ENCODE measurements at places on chromosomes 6 and 20.

GRCh38 chr6:6751266-6751596 is 162.7 kb downstream of the LY86 start:
- no peak for DNase-seq

DNA sequence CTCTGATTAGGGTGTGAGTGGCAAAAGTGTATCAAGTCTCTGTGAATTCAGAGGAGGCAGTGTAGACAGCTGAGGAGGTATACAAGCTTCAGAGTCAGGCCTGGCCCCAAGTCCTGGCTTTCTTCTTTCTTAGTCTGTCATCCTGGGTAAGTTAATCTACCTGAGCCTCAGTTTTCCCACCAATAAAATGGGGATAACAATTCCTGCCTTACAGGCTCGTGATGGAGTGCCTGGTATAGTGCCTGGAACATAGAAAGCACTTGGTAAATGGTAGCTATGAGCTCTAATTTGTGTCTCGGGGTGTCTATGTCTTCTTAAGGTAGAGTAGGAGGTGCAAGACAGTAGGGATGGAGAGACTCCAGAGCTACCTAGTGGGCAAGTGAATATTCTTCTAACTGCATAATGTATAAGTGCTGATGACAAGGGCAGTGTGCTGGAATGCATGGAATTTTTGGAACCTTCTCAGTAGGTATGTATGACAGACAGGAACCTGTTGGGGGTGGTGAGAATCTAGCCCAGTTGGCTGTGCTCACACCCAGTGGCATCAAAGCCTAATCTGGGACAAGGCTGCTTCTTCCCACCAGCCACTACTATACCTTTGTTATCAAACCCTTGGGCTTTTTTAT is 4.0 kb upstream of the SCUBE3 start:
- DNase-seq, result no peak

GRCh38 chr20:44217342-44218092 is 6.9 kb upstream of the OSER1 start:
- DNase-seq, result peak; percentile 81

GRCh38 chr6:144617191-144617590 is 332.1 kb downstream of the UTRN start:
- no peak for DNase-seq

DNA sequence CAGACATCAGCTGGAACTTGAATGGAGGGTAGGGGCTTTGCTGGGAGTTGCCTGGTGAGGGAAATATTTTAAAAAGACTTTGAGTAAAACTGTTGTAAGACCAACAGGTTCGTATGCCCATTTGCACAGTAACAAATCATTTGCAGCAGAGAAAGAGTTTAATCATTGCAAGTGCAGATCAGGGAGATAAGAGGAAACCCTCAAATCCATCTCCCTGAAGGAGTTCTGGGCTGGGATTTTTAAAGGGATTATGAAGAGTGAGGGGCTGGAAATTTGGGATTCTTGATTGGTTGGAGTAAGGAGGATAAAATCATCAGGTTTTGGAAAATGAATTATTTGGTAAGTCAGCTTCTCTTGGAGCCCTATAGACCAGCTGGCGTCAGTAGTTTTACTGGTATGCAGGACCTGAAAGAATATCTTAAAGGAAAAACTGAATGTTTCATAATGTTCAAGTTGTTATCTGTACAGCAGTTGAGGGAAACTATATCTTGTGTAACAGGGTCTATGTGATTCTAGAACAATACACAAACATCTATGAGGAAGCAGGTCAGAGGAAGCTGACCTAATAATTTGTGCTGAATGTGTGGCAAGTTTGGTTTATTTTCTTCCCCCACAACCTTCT is 295.5 kb downstream of the PLCB1 start:
- no peak for DNase-seq

DNA sequence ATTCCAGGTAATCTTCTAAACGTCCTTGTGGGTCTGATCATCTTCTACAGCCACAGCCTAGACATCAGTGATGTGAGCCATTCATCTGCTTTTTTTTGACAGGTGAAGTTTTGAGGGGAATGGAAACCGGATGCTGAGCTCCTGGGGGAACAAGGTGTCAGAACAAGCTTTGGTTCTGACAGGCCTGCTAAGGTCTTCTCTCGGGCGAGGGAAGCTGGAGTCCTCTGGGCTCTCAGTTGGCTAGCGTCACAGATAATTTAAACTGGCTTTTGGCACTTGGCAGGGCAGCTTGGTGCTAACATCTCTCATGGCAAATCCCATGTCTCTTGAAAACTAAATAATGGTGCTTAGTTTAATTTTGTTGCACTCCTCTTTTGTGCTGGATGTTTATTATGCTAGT is 8.4 kb upstream of the AIG1 start:
- no peak for DNase-seq

DNA sequence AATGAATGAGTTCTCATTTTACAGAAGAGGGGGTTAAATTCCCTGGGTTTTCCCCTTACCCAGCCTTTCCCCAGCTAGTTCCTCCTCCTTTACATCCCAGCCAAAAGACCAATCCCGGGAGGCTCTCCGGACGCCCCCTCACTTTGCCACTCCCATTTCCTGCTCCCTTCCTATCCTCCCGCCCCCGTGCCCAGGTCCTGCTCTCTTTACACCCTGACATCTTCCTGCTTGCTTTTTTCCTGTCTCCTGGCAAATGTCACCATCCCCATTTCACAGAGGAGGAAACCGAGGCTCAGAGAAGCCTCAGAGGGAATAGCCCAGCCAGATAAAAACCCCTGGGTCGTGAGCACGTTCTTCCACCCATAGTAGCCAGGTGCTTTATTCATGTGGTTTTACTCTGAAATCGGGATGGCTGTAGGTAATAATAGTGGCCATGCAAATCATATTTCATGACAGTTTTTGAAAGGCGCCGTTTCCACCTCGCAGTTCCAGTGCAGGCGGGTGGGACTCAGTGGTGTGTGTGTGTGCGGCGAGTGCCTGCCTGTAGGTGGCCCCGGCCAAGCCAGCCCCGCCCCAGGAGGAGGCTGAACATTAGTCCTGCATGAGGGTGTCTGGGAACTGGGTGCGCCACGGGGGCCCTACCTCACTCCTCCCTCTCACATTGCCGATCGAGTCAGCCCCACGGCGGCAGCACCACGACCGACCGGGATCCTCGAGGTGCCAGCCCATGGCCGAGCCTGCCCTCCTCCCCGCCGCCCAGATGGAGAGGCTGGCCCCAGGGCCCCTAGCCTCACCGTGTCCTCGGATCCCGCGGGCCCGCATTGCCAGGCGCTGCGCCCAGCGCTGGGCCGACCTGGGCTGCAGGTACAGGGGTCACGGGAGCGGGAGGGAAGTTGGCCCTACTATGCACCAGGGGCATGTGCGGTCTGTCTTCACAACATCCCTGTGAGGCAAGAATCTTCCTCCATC is at the start of gene ARHGAP40:
ARHGAP40 (plus strand) TSS at position 594 of the 969 bp plus-strand sequence.
- peak; percentile 31 for DNase-seq

DNA sequence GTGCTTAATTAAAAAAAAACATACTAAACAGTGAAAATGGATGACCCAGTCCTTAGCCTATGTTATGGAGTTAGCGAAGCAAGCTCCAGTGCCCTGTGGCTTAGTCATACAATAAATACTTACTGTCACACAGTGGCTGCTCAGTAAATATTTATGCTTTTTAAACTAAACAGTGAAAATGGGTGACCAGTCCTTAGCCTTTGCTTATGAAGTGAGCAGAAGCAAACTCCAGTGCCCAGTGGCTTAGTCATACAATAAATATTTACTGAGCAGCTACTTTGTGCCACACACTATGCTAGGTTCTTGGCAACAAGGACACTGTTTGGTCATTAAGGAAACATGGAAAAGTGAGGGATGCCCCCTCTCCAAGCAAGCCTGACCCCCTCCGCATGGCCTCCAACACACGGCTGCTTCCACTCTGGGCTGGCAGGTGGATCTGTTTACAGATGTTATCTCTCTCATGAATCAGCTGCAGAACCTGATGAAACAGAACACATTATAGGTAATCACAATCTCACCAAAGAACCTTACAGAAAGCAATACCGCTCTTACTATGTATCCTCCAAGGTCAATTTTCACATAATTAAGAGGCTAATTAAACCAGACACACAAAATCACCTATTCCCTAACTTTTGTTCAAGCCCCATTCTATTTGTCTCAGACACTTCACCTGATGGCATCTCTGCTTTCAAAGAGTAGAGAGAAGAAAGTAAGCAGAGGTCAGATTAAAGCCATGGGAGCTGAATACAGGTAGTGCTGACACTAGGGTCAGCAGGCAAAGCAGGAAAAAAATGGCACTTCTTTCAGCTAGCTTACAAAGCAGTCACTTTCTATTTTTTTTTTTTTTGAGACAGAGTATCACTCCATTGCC is 27.3 kb downstream of the CDK5RAP1 start:
- no peak for DNase-seq

DNA sequence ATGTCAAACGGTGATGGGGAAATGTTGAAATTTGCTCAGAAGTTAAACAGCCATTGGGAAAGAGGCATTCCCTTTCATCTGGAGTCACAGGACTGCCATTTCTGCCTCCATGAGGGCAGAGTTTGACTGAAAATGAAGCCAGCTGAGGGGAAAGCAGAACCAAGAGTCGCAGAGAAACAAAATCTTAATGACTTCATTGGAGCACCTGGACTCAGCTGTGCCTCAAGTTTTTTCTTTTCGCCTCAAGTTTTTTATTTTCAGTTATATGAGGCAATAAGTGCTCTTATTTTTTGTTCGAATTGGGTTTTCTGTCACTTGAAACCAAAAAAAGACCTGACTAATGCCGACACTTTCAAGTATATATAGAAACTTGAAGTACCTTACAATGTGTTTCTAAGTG is 161.3 kb downstream of the PKHD1 start:
- no peak for DNase-seq

GRCh38 chr6:15200087-15200486 is 45.8 kb upstream of the JARID2 start:
- DNase-seq, result peak; percentile 70

DNA sequence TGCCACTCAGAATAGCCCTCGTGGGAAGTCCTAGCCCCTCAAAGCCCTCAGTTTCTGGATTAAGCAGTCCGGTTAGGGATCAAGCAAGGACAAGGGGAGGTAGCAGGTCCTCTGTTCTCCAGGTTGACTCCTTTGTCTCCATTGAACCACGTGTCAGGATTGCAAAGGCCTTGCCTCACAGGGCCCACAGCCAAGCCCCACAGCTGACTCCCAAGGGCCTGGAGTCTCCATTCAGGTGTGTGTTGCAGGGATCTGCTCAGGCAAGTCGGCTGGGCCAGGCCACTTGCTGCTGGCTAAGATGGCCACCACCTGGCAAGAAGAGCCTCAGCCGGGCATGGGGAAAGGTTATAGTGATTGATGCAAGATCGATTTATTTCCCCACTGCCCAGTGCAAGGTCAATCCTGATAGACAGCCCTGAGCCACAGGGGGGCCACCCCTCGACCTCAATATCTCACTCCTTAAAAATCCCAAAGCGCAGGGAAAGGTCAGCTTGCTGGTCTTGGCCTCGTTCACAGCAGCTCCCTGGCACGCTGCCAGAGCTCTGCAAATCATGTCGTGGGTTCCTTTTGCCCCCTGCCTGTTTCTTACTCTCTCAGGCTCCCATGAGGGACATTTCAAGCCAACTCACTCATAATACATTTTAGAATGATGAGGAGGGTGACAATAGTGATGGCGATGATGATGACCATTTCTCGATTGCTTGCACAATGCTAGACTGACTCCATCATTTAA is 75.9 kb downstream of the EDN3 start:
- no peak for DNase-seq

DNA sequence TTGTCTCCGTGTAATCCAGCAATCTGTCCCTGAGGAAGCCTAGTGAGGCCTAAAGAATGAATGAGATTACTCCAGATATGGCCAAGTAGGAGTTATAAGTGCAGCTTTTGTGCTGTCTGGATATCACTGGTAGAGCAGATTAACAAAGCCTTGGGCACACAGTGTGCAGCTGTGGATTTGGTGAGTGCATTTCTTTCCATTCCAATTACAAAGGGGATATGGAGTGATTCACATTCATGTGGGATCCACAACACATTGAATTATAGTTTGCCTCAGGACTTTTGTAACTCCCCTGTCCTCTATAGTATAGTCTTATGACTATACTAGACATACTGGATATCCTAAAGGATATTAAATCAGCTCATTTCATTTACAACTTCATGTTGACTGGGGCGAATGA is 47.1 kb downstream of the HLA-F start:
- DNase-seq, result no peak

- DNase-seq, result no peak
Observed at GRCh38 chr6:155311583-155311982, 2.7 kb downstream of the TFB1M start.

- no peak for DNase-seq
Observed at GRCh38 chr20:38789503-38790199, 15.8 kb upstream of the PPP1R16B start.

DNA sequence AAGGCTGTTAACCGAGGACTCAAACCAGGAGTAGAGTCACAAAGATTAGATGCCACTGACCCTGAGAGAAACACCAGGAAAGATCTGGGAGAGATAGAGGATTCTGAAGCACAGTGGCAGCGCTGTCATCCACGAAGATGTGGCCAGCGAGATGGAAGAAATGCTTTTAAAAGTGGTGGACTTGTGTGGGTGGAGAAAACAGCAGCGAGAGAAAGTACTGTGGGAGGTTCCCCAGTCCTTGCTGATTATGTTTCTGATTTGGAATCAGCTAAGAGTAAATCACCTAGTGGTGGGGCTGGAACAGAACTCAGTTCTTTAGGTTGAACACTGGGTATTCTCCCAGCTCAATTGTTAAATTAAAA is 435 bp upstream of the ZNF322 start:
- no peak for DNase-seq

DNA sequence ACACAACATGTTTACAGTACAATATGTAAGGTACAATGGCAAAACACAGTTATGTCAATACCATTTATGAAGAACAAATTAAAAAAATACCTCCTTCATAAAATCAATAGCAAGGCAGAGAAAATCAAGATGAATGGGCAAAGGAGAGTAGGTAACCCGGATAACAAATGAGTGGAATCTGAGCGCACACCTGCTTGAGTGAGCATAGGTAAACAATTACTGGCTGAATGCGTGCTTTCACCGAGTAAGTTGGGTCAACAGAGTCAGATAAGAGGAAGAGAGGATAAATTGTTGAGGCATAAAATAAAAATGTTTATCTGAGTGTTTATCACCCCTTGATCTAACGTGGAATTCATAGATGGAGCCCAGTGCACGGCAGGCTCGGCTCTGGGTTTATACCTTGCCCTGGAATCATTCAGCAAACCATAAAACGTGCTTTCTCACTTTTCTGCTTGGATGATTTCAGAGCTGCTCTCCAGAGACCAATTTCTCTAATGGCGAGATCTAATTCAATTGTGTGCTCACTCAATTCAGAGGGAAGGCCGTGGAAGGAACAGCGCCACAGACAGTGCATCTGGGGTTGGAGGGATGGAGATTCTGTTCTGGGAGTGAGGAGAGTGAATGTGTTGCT is 224.8 kb upstream of the MAP3K7 start:
- DNase-seq, result peak; percentile 84

DNA sequence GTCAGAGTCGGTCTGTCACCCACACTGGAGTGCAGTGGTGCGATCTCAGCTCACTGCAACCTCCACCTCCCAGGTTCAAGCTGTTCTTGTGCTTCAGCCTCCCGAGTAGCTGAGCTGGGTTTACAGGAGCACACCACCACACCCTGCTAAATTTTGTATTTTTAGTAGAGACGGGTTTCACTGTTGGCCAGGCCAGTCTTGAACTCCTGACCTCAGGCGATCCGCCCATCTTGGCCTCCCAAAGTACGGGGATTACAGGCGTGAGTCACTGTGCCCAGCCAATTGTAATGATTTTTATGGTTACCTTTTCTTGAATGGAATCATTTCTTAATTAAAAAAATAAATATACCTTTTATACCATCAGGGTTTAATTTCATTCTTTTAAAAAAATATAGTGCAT is 105.7 kb downstream of the MTHFD1L start:
- no peak for DNase-seq
